Psoas muscle (tissue), 8 donors: ENCODE measurements at places on chromosomes 6 and 20. TPM values are rescaled to one million over a fixed set of nuclear protein-coding genes. Genes with fewer than 3 reads are reported as not detected.

- peak overlapping the region; percentile 38 for H3K4me3 ChIP-seq
- DNase-seq, result no peak
- H3K36me3 ChIP-seq, result no peaks in the 10 kb centered on the region
- H3K4me1 ChIP-seq, result no peaks in the 10 kb centered on the region
Measured at GRCh38 chr6:170135461-170135820, 155.4 kb downstream of the DLL1 start.

DNA sequence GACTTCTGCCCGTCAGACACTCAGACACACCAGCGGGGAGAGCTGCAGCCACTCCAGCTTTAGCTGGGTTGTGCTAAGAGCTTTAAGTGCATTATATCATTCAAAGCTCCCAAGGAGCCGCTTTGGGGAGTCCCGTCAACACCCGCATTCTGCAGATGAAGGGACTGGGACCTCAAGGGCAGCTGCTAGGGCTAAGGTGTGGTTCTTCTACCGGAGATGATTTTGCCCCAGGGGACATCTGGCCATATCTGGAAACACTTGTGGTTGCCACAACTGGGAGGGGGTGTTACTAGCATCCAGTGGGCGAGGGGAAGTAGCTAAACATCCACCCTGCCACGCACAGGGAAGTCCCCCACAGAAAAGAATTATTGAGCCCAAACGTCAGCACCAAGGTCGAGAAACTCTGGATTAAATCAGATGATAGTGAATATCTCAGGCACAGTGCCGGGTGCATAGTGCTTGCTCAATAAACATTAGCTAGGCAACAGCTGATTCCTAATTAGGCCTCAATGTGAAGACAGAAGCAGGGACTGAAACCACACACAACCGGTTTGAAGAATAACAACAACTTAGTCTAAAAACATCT is 29.6 kb downstream of the PMEPA1 start:
- peaks cover 14% of the 10 kb centered on the region for H3K4me1 ChIP-seq
- H3K27ac ChIP-seq, result no peak overlapping the region
- no peaks in the 10 kb centered on the region for H3K36me3 ChIP-seq
- no peaks in the 10 kb centered on the region for H3K27me3 ChIP-seq
- DNase-seq, result no peak
- no peak overlapping the region for H3K4me3 ChIP-seq

DNA sequence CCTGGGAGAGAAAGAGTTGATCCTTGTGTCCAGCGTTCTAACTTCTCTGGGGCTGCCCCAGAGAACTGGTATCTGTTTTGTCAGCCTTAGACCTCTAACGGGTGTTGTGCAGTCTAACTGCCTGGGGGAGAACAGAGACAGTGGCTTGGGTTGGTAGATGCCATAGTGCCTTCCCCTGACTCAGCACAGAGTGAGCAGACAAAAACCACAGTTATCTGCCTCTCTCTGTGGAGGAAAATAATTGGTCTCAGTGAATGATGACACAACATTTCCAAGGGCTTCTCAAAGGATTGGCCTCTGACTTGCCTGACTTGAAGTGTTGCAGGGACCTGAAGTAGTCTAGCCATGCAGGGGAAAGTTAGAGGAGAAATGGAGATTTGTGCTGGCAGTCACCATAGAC is 226.2 kb upstream of the MAN1A1 start:
- no peaks in the 10 kb centered on the region for H3K27me3 ChIP-seq
- no peak overlapping the region for H3K4me3 ChIP-seq
- H3K4me1 ChIP-seq, result no peaks in the 10 kb centered on the region
- H3K27ac ChIP-seq, result no peak overlapping the region

DNA sequence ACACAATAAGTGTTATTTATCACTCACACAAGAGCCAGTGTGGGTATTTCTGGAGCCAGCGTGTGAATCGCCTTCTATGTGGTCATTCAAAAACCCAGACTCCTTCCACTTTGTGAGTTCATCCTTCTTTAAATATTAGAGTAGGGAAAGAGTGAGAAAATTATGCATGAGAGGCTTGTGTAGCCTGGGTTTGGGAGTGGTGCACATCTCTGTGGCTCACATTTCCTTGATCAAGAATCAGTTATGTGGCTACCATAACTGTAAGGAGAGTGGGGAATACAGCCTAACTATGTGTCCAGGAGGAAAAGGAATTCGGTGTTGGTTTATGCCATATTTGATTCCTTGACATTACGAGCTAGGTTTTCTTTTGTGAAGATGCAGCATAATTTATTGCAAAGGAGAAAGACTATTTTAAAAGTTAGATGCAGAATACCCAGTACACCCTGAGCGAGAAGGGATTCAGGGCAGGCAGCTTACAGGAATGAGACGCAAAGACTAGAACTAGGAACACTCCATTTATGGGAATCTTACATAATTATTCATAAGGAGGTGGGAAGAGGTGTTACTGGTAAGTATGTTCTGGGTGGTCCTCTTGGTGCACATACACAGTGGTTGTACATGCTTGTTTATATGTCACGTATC is 638.5 kb downstream of the COL12A1 start:
- no peaks in the 10 kb centered on the region for H3K4me1 ChIP-seq
- no peak for DNase-seq
- H3K4me3 ChIP-seq, result no peak overlapping the region
- H3K27me3 ChIP-seq, result no peaks in the 10 kb centered on the region
- H3K27ac ChIP-seq, result no peak overlapping the region

- no peaks in the 10 kb centered on the region for H3K36me3 ChIP-seq
- no peak for DNase-seq
- H3K27ac ChIP-seq, result no peak overlapping the region
Measured at GRCh38 chr6:1136415-1136774, 175.5 kb upstream of the FOXQ1 start.

GRCh38 chr6:5752391-5752680 is 254.4 kb downstream of the NRN1 start:
- H3K4me1 ChIP-seq, result peaks cover 48% of the 10 kb centered on the region
- H3K36me3 ChIP-seq, result no peaks in the 10 kb centered on the region
- no peak overlapping the region for H3K4me3 ChIP-seq
- peak overlapping the region; percentile 89 for H3K27ac ChIP-seq
- no peak for DNase-seq

GRCh38 chr6:111845441-111845871 is 27.8 kb downstream of the FYN start:
- peaks cover 4% of the 10 kb centered on the region for H3K4me1 ChIP-seq
- no peak overlapping the region for H3K4me3 ChIP-seq
- no peaks in the 10 kb centered on the region for H3K27me3 ChIP-seq
- no peak overlapping the region for H3K27ac ChIP-seq
- H3K36me3 ChIP-seq, result no peaks in the 10 kb centered on the region

GRCh38 chr6:23447731-23448130 is 678.3 kb upstream of the NRSN1 start:
- no peak for DNase-seq
- no peaks in the 10 kb centered on the region for H3K27me3 ChIP-seq
- H3K4me1 ChIP-seq, result peaks cover 3% of the 10 kb centered on the region
- H3K36me3 ChIP-seq, result no peaks in the 10 kb centered on the region

DNA sequence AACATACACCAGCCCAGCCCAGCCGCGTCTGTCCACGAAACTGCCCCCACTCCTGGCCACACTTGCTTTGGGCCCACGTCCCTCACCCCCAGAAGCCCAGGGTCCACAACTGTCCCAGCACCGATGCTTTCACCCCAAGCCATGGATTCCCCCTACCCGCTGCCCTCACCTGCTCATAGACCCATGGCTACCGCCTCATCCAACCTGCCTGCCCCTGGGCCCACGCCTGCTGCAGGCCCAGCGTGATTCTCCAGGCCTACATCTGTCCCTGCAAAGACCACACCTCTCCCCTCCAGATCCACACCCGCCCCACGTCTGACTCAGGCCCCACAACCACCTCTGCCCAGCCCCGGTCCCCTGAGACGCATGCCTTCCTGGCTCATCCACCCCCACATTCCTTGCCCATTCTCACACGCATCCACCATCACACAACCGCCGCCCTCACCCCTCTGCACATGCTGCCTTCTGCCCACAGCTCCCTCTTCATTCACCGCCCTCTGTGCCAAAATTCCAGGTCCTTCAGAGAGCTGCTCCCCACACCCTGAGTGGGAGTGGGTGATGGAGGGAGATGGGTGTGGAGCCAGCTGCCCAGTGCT is 86.7 kb downstream of the GRM4 start:
- H3K27ac ChIP-seq, result no peak overlapping the region
- no peaks in the 10 kb centered on the region for H3K36me3 ChIP-seq
- H3K4me3 ChIP-seq, result no peak overlapping the region
- H3K27me3 ChIP-seq, result no peaks in the 10 kb centered on the region
- DNase-seq, result no peak

GRCh38 chr20:44963325-44964215 is 2.7 kb upstream of the STK4 start:
- no peaks in the 10 kb centered on the region for H3K36me3 ChIP-seq
- H3K27me3 ChIP-seq, result no peaks in the 10 kb centered on the region
- no peak overlapping the region for H3K27ac ChIP-seq
- H3K4me1 ChIP-seq, result peaks cover 22% of the 10 kb centered on the region
- no peak for DNase-seq

FAM162B gene
- 2.8 TPM for total RNA-seq

KCNG1 gene
- not detected for total RNA-seq

LGSN gene
- total RNA-seq, result not detected

MGME1 gene
- 21.8 TPM for total RNA-seq

CTSA gene
- 43.0 TPM for total RNA-seq

YTHDF1 gene
- 52.1 TPM for total RNA-seq

SIRPD gene
- not detected for total RNA-seq
